ENCODE measurements at places on chromosomes 1 and 21. TPM values are rescaled to one million over a fixed set of nuclear protein-coding genes. Genes with fewer than 3 reads are reported as not detected.

RGSL1 gene
- not detected for total RNA-seq

DISP3 gene
- total RNA-seq: not detected

- H3K36me3 ChIP-seq: no peaks in the 10 kb centered on the region
- H3K4me3 ChIP-seq: no peak overlapping the region
Observed at GRCh38 chr1:53705446-53706096, 33.4 kb downstream of the GLIS1 start.

- no peaks in the 10 kb centered on the region for H3K27me3 ChIP-seq
- H3K4me1 ChIP-seq: peaks cover 59% of the 10 kb centered on the region
- H3K4me3 ChIP-seq: peak overlapping the region; percentile 98
- DNase-seq: peak; percentile 34
- H3K36me3 ChIP-seq: peaks cover 23% of the 10 kb centered on the region
Observed at GRCh38 chr1:150009604-150010392, 728 bp downstream of the OTUD7B start.

DNA sequence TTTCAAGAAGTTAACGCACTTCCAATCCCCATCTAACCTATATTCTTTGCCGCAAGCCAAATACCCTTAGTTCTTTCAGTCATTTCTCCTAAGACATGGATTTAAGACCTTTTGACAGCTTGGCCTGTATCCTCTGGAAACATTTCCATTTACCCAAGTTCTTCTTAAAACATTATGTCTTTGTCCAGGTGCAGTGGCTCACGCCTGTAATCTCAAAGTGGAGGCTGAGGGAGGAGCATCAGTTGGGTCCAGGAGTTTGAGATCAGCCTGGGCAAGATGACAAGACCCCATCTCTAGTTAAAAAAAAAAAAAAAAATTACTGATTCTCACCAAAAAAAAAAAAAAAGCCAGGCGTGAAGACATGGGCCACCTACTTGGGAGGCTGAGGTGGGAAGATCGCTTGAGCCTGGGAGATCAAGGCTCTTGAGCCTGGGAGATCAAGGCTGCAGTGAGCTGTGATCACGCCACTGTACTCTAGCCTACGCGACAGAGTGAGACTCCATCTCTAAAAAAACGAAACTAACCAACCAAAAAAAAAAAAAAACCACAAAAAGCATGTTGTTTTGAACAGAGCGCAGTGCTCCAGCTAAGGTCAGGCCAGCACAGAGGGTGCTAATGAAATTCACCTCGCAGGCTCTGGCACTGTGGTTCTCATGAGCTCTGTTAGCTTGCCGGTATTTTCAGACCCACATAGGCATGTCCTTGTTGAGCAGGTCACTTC, 36.0 kb downstream of the NUAK2 start:
- no peak for DNase-seq
- H3K4me3 ChIP-seq: no peak overlapping the region

GRCh38 chr1:36864182-36864822, 170.0 kb downstream of the GRIK3 start:
- DNase-seq: no peak
- peaks cover 26% of the 10 kb centered on the region for H3K27me3 ChIP-seq
- no peak overlapping the region for H3K27ac ChIP-seq
- no peak overlapping the region for H3K4me3 ChIP-seq
- H3K4me1 ChIP-seq: no peaks in the 10 kb centered on the region

- H3K4me3 ChIP-seq: no peak overlapping the region
- peaks cover 13% of the 10 kb centered on the region for H3K27me3 ChIP-seq
- no peaks in the 10 kb centered on the region for H3K36me3 ChIP-seq
- H3K27ac ChIP-seq: no peak overlapping the region
Observed at GRCh38 chr1:230011333-230012092, 55.5 kb upstream of the GALNT2 start.
